ENCODE measurements at places on chromosomes 12 and 14. TPM values are rescaled to one million over a fixed set of nuclear protein-coding genes. Genes with fewer than 3 reads are reported as not detected.

Gene REP15
- 0.30 TPM for total RNA-seq

Gene STON2
- total RNA-seq, result 1.8 TPM

Gene ACOT4
- 2.0 TPM for total RNA-seq

Gene CPM
- 5.6 TPM for total RNA-seq

Gene FSCB
- total RNA-seq, result not detected
